WTC11 (cell line): ENCODE measurements at places on chromosomes 4 and X. TPM values are rescaled to one million over a fixed set of nuclear protein-coding genes. Genes with fewer than 3 reads are reported as not detected.

The MRFAP1L1 gene
- total RNA-seq, result 52.0 to 56.9 TPM (median 54.4 TPM) in 3 replicates

DNA sequence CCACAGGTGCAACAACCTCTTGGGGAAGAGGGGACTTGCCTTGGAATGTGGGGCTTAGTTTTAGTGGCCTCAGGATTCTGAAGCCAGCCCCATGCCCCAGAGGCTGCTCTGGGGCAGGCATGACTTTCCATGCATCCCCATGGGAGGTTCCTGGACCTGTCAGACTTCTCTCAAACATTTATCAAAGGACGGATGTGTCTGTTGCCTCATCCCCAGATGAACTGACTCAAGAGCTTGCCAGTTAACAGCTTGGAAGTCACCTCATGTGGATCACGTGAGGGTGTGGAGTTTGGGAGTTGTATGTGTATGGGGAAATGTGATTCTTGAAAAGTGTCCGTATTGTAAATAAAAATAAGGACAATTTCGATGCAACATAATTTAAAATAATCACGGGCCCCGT is 341.5 kb downstream of the ARHGAP10 start:
- DNase-seq, result no peak

DNA sequence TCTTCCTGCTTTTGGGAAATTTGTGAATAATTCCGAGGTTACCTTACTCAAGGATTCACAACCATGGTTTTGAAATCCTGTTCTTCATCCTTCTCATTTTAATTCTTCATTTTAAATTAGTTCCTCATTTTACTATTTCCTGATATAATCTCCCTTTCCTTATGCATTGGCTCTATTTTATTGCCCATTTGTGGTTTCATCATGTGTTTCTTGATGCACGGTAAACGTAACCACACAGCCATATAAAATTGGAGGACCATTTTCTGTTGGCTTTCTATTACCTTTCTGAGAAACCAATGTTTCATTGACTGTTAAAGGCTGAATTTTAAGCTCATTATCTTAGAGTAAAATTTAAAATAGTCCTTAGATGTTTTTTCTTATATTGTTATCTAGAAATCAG is 100.3 kb upstream of the NDST4 start:
- no peak for DNase-seq

- no peak for DNase-seq
Observed at GRCh38 chr4:76803522-76803921, 94.4 kb downstream of the SOWAHB start.

- no peak for DNase-seq
Observed at GRCh38 chr4:155403886-155404285, 27.1 kb upstream of the MAP9 start.

The QDPR gene
- total RNA-seq, result 33.1 to 36.3 TPM (median 33.6 TPM) in 3 replicates

GRCh38 chrX:57951666-57952319 is 41.5 kb upstream of the ZXDA start:
- DNase-seq, result no peak

The PAQR3 gene
- total RNA-seq, result 28.1 to 29.2 TPM (median 29.0 TPM) in 3 replicates

DNA sequence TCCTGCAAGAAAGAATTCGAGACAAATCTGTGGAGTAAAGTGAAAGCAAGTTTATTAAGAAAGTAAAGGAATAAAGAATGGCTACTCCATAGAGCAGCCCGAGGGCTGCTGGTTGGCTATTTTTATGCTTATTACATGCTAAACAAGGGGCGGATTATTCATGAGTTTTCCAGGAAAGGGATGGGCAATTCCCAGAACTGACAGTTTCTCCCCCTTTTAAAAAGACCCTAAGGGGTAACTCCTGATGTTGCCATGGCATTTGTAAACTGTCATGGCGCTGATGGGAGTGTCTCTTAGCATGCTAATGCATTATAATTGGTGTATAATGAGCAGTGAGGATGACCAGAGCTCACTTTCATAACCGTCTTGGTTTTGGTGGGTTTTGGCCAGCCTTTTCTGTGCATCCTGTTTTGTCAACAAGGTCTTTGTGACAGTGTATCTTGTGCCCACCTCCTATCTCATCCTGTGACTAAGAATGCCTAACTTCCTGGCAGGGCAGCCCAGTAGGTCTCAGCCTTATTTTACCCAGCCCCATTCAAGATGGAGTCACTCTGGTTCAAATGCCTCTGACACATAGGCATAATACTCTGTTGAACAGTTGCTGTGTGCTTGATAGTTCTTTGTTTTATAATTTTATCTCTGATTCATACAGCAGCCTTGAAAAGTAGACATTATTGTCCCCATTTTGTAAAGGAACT is 25.8 kb downstream of the GAB1 start:
- DNase-seq, result no peak

GRCh38 chrX:129748305-129748704 is 9.5 kb downstream of the XPNPEP2 start:
- DNase-seq, result no peak

DNA sequence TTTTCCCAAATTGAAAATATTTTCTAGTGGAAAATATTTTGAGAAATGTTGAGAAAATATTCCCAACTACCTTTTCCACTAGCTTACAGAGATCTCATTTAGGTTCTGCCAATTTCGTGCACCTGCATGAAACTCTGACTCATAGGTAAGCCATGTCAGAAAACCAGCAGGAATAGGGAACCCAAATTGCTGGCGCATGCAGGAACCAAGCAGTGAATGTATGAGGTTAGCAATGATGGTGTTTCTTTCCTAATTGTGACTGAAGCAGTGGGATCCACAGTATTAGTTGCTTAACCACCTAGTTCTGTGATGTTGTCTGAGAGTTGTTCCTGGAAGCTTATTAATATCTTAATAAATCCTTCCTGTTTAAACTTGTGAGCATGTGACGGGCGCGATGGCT is 381.0 kb upstream of the TRAM1L1 start:
- no peak for DNase-seq

The STBD1 gene
- total RNA-seq, result 1.4 to 2.6 TPM (median 2.0 TPM) in 3 replicates

DNA sequence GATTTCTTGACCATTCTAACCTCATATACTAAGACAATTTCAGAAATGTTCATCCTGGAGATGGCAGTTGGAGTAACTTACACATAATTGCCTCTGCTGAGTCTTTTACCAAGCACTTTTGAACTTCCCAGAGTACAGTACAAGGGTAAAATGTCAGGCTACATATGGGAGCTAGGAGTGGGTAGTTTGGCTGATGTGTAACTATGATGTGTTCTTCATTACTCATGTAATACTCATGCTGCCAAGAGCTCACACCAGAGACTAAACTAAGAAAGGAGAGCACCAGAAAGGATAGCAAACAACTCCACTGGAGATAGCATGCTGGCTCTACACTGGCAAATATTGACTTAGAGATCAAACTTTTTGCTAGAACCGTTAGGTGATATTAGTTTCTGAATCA is 194.0 kb downstream of the PDGFRA start:
- no peak for DNase-seq

The PROM1 gene
- 56.5 to 65.1 TPM (median 56.8 TPM) in 3 replicates for total RNA-seq

DNA sequence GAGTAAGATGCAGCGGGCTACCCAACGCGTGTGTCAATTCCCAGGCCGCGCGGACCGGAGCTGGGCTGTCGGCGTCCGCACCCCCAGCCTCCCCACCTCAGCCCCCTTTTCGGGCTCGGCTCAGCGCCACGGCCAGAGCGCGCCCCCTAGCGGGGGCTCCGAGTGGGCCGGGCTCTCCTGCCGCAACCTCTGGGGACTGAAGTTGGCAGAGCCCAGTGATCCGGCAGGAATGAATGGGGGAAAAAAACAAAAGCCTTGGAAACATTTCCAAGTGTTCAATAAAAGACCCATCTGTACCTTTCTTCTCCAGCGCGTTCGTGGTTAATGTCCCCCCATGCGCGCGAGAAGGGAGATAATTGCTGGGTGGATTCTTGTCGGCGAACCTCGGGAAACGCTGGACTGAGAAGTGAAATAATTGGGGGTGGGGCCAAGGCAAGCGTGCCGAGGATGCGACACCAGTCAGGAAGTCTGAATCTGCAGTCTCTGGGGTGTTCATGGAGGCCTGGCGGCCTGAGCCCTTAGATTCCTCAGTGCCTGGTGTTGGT is 5.2 kb upstream of the ARX start:
- DNase-seq, result peak; percentile 77

The GDPD2 gene
- total RNA-seq, result 7.0 to 9.3 TPM (median 8.8 TPM) in 3 replicates

DNA sequence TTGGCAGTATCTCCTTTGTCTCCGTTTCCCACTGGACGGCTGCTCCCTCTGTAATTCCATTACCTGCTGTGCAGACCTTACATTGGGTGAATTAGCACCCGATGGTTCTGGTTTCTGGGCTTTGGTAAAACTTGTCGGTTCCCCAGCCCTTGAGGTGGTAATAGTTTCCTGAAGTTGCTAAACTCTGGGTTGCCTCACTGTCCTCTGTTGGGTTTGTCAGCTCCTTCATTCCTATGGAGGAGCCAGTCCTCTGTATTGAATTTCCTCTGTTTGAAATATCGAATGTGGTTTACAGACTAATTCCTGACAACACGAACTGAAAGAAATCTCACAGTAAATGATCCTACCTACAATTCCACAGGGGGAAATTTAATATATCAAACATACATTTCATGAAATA is 591.3 kb upstream of the FTHL17 start:
- no peak for DNase-seq

The DIAPH2 gene
- 14.9 to 15.9 TPM (median 15.4 TPM) in 3 replicates for total RNA-seq

GRCh38 chr4:144754562-144755410 is 108.8 kb downstream of the HHIP start:
- DNase-seq, result peak; percentile 10

DNA sequence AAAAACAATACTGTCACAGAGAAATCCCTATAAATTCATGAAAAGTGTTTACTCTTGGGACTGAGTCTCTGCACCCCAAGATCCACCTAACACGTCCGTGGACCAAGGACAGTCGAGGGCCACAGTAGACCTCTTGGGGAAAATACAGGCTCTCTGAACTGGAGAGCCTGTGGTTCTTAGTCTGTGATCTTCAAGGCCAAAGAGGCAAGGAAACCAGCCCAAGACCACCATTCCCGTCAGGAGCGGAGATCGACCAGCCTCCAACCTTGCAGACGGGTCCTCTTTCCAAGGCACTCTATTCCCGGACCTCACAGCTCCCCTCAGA is 1.6 kb upstream of the APBB2 start:
- no peak for DNase-seq

- DNase-seq, result no peak
Observed at GRCh38 chrX:11890836-11891514, 132.9 kb downstream of the MSL3 start.

- DNase-seq, result no peak
Observed at GRCh38 chr4:150212927-150213326, 134.7 kb downstream of the DCLK2 start.

DNA sequence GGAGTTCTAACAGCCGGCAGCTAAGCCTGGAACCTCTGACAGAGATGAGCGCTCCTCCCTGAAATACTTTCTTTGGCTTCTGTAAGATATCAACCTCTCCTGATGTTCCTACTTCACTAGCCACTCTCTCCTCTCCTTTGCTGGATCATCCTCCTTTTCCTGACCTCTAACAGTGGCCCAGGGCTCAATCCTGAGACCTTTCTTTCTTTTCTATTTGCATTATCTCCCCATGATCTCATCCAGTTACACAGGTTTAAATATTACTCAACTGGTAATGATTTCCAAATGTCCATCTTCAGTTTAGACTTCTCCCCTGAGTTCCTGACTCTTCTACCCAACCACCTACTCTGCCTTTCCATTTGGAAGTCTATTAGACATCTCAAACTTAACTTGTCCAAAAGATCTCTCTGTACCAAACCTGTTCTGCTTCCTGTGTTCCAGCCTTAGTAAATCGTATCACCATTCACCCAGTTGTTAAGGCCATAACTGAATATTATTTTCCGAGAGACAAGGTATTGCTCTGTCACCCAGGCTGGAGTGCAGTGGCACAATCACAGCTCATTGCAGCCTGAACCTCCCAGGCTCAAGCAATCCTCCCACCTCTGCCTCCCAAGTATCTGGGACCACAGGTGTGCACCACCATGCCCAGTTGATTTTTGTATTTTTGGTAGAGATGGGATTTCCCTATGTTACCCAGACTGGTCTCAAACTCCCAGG is 41.1 kb downstream of the RFC1 start:
- no peak for DNase-seq

DNA sequence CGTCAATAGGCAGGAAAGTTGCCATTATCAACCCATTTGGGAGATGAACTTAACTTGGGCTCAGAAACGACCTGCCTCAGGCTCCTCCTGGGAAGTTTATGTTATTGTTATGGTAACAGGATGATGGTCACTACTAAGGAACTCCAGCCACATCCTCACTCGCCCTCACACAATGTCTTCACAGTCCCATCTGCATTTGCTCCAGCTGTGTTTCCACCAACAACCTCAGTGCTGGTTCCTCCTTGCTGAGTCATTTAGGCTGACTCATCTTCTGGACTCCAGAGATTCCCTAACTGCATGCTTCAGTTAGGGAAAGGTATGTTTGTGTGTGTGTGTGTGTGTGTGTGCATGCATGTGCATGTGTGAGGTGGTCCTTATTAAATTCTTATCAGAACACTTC is 293.4 kb upstream of the BOD1L1 start:
- no peak for DNase-seq

DNA sequence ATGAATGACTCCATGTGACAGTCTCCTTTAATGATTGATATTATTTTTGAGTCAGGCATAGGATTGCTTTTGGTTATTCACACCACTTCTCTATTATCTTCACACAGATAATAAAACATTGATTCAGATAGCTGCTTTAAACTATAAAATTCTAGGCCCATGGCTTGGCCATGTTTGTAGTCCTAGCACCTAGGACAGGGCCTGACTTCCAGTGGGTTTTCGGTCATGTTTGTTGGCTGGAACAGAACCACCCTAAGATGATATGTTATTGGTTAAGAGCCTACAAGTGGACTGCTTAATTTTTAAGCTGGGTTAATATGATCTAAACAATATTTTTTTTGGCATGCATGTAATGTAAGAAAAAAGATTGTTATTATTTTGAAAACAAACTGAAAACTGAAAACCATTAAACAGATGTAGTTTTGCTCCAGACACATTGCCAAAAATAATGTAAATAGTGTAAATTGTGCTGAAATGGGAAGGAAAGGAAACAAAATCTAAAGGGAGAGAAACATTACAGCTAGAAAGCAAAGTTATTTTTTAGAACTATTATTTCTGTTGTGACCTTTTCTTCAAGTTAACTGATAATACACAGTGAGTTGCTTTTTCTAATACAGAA is 98.0 kb downstream of the FRAS1 start:
- DNase-seq, result no peak

DNA sequence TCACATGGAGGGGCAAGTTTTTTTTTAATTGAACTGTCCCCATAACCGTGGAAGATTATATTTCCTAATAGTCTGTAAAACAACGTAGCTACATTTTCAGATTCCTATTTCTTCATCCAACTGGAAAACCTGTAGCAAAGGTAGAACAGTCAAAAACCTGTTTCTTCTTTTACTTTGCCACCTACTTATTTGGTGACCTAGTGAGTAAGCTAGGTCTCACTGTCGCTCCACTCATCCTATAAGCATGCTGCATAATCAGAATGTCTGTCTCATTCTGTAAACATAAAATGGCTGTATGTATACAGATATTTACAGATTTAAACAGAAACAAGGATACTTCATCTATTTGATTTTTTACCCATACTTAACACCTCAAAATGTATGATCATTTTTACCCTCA is 20.4 kb downstream of the MAML3 start:
- no peak for DNase-seq

The NEK1 gene
- total RNA-seq, result 10.3 to 12.8 TPM (median 12.7 TPM) in 3 replicates

DNA sequence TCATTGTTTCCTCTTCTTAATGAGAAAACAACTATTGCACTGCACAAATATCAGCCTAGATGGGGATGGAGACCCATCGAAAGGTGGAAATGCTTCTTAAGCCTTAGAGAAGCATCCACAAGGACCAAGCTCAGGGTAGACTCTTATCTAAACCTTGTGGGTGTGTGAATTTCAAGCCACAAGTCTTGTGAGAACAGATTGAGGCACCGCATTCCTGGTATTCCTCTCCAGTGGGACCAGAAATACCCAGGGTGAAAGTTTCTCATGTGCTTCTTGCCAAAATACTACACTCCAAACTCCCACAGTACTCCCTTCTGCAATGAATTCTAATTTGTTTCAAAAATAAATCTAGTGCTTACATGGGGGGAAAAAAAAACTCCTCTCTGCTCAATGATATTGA is 375.6 kb downstream of the PDGFC start:
- DNase-seq, result no peak
